ENCODE measurements at places on chromosomes 13 and 19. TPM values are rescaled to one million over a fixed set of nuclear protein-coding genes. Genes with fewer than 3 reads are reported as not detected.

MED4 gene
- 107 TPM for polyA plus RNA-seq

DIRAS1 gene
- polyA plus RNA-seq = 2.6 TPM

- no peak for DNase-seq
Measured at GRCh38 chr19:44891016-44891882, at the start of gene TOMM40. TOMM40 (plus strand) TSS chr19:44891254; CDS start chr19:44891416, 162 bp downstream.

GRCh38 chr13:46102255-46102605 lies 2.6 kb downstream of the CPB2 start:
- no peak for DNase-seq

DNA sequence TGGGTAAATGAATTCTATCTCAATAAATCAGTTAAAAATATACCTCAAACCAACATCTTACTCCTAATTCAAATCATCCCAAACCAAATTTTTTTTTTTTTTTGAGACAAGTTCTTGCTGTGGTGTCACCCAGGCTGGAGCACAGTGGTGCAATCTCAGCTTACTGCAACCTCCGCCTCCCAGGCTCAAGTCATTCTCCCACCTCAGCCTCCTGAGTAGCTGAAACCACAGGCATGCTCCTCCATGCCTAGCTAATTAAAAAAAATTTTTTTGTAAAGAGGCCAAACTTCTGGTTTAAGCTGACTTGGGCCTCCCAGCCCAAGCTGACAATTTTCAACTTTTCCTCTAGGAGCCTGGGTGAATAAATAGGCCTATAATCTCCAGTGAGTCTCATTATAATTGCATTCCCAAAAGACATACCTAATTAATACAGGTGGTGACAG lies 22.1 kb upstream of the OLFM2 start:
- no peak for DNase-seq

DNA sequence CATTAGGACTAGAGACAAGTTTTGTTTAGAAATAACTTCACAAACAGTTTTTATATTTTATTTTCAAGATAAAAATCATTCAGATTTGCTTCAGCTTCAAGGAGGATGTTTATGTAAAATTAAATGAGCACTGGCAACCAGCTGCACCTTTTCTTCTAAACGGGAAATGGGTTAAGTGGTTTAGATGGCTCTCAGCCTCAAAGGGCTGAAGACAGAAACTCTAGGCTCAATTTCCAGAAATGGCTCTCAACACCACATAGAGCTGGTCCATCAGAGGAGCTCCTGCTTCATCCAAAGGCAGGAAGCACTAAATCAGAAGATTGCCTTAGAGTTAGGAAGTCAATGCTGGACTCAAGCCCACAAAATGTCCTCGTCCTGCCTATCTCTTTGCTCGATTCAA lies 74.7 kb downstream of the ZNF429 start:
- DNase-seq = no peak

- DNase-seq = no peak
Measured at GRCh38 chr19:29704562-29705558, 10.2 kb downstream of the C19orf12 start.

HSD11B1L gene
- 6.8 TPM for polyA plus RNA-seq

- no peak for DNase-seq
Measured at GRCh38 chr13:101455863-101456262, 3.4 kb downstream of the ITGBL1 start.

DNA sequence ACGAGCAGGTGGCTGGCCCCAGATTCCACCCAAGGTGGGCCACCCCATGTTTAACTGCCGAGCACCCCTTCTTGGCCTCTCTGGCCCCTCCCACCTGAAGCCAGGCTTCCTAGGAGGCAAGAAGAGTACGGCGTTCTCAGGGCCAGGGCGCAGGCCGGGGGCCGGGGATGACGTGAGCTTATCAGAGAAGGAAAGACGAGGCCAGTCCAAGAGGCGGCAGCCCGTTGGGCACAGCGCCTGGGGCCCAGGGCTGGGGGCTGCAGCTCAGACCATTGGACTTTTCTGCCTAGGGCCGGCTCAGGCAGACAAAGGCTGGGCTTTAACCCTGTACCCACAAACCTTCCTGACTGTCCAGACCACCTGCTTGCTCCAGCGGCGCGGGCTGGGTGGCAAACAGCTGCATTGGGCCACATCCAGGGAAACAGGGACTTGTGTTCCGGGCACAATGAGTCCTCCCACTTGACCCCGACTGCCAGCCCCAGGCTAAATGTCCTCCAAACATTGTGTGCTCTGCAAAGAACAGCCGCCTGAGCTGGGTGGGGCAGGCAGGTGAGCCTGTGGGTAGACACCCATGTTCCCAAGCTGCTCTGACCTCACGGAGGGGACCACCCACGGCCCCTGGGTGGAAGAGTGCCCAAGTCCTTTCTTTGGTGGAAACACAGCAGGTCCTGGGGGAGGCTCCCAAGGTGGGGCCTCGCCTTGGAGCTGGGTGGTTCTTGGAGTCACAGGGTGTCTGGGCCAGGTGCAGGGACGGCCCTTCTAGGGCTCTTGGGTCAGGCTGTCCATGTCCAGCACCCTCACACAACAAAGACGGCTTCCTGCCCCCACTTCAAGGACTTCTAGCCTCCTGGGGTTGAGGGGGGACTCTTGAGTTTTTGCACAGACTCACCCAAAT lies 21.9 kb downstream of the COMP start:
- no peak for DNase-seq

GRCh38 chr13:99312493-99312883 lies 5.3 kb upstream of the GPR183 start:
- DNase-seq = no peak

CIRBP gene
- polyA plus RNA-seq = 737 TPM

DIAPH3 gene
- polyA plus RNA-seq = 14.5 TPM

DNA sequence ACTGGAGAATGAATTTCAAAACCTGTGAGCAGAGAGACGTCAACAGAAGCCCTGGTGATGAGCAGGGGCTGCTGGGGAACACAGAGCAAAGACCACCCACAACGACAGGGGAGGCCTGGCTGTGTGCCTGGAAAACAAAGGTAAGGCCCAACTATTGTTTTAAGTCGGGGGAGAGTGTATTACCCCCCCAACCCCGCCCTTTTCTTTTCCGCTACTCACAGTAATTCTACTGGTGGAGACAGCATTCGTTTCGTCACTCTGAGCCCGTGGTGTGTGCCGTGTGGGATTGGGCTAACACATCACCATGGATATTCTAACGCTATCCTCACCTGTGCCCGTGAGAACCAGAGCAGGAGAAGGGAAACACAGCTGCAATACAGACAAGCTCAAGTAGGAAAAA lies 18.6 kb upstream of the ADPRHL1 start:
- no peak for DNase-seq

- DNase-seq = no peak
Measured at GRCh38 chr19:13153569-13154240, 3.5 kb downstream of the IER2 start.

DNA sequence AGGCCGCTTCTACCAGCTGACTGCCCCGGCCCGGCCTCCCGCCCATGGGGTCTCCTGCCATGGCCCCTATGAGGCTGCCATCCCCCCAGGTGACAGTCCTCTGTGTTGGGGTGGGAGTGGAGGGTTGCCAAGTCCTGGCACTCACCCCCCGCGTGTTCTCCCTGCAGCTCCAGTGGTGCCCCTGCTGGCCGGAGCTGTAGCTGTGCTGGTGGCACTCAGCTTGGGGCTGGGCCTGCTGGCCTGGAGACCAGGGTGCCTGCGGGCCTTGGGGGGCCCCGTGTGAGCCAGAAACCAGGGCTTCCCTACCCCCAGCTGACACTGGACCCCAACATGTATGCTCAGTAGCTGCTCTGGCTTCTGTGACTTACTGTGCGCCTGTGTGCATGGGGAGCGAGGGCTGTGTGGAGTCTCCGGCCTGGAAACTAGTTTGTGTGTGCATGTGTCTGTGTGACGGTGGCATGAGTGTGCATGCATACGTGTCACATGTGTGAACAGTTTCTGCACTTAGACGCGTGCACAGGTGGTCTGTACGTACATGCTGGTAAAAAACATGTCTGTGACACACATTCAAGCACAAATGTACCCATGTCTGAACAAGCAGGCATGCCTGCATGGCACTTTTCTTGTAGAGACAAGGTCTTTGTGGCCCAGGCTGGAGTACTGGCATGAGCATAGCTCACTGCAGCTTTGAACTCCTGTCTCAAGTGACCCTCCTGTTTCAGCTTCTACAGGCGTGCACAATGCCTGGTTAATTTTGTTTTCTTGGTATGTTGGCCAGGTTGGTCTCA lies 4.9 kb downstream of the ACP4 start:
- no peak for DNase-seq

LGALS16 gene
- not detected for polyA plus RNA-seq

DNA sequence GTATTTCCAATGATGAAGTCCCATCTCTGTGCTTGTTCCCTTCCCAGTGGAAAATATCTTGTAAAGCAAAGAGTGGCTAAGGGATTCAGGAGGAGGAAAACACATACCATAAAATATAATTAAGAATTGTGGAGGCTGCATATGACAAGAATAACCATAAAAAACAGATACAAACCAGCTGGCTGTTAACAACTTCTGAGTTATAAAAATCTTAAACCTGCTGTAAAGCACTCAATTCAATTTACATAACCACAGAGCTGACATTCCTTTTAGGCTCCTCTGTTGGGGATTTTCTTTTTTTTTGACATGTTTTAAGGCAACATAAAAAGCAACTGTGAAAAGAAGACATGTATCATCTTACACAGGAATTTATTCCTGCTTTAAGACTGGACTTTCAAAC lies 207.6 kb downstream of the DACH1 start:
- DNase-seq = peak; percentile 43

FXYD1 gene
- polyA plus RNA-seq = 22.5 TPM

GRCh38 chr19:17078920-17079709 lies 3.5 kb downstream of the MYO9B start:
- DNase-seq = no peak

FBN3 gene
- polyA plus RNA-seq = 29.8 TPM

DNA sequence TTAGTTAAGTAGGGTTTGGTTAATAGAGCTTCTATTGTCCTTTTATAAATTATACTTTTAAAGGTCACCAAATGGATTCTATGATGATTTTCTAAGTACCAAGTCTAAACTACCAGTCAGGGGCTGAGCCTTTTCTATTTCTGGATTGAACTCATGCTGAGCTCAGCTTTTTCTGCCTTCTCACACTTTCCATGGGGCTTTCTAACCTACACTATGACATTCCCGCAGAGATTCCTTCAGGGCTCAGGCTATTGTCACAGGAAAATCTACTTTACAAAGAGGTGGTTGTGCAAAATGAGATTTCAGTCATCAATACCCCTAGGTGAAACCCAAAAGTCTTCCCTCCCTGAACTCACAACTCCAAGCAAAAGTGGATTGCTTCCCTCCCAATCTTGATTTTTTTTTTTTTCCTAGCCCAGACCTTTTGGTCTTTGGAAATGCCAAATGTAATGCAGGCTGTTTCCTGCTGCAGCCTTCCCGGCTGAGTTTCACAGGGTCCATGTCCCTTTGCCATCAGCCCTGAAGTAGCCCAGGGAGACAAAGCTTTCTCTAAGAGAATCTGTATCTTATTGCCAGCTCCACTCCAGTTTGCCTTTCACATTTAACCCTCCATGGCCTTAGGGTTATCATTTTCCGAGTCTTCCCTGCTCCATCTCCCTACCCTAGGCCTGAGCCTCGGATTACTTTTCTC lies 13.6 kb downstream of the C13orf42 start:
- DNase-seq = no peak

DNA sequence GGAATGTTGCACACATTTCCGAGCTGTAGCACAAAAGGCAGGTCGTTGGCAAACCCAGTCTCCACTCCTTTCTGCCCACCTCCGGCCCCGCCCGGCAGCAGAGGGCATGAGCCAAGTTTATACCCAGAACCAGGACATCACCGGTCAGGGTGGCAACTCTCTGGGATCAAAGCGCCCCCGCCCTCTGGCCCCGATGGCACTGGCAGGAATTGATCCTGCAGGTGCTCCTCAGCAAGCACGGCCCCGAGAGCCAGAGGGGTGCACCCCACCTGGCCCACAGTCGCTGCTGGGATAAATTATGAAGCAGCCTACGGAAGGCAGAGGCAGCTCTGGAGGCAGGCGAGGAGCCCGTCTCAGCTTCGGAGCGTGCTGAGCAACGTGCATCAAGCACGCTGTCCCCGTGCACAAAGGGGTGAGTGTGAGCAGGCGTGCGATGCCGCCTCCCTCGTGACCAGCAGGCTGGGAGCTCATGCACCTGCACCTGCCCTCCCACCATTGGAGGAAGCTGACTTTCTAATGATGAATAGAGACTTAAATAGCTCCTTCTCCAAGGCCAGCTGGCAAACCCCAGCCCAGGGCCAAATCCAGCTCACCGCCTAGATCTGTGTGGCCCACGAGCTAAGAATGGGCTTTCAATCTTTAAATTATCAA lies 25.7 kb downstream of the SHC2 start:
- no peak for DNase-seq

- DNase-seq = no peak
Measured at GRCh38 chr19:45468803-45469131, 971 bp downstream of the FOSB start.

DNA sequence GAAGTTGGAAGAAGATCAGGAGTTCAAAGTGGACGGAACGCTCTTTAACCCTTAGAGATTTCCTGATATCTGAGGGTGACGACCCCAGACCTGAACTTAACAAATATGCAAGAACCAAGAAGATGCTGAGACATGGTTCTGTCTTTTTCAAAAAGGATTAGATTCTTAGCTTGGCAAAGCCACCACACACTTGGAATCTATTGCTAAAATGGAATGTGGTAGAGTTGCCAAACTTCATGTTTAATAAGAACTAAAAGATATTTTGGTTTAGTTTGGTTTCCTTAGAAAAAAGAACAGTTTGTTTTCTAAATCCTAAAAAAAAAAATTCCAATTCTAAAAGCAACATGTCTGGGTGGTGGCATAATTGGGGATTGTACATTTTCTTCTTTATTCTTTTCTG lies 29.5 kb downstream of the UNC13A start:
- no peak for DNase-seq

DNA sequence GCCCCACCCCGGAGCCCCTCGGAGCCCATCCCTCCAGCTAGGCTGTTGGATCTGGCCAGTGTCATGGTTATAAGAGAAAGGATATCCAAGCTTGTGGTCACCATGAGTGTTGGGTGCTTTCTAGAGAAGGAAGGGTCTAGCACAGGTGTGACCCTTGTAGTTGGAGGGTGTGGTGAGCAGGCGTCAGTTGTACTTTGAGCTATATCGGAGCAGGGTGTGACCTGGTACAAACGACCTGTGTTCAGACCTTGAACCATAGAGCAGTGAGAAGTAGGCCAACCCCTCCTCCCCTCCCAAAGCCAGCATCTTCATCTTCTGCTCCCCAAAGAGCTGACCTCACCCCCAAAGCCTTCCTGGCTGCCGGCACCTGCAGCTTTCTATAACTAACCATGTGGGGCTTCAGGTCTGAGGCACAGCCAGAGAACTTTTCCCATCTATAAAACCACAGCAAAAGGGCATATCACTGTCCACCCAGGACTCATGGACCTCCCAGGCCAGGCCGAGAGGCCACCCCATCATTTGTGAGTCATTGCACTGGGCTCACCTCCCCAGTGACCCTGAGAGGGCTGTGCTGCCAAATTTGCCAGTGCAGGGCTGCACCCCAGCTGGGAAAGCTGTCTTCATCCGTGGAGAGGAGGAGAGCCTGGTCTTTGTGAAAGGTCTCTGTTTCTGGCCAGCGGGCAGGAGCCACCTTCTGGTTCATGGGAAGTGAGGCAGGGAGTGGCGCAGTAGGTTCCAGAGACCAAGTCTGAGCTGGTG lies 14.2 kb downstream of the RAB8A start:
- DNase-seq = no peak

GRCh38 chr13:99992949-99993351 lies 11.4 kb downstream of the ZIC2 start:
- DNase-seq = no peak

- no peak for DNase-seq
Measured at GRCh38 chr13:21849323-21849722, 178.4 kb downstream of the FGF9 start.

PPP1R37 gene
- 19.9 TPM for polyA plus RNA-seq

Measured in right renal cortex interstitium (tissue), 3 donors.